Stimulated activated CD8-positive, alpha-beta memory T cell treated with anti-CD3 and anti-CD28 coated beads, Interleukin-15, amount 100 ng/mL, for 48 hours (primary cell): ENCODE measurements at places on chromosomes 1 and 21.

- no peak for DNase-seq
Observed at GRCh38 chr1:22527555-22528296, 35.6 kb upstream of the EPHA8 start.

DNA sequence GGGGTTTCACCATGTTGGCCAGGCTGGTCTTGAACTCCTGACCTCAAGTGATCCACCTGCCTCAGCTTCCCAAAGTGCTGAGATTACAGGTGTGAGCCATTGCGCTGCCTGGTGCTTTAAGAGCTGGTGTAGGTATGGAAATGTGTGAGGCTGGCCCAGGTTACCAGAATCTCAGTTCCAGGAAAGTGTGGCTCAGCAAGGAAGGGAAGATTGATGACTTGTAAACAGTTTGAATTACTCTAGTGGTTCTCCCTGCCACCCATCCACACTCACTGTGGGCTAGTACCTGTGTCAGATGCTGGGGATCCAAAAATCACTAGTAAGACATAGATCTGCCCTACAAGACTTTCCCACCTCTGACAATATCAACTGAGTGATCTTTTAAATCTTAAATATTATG lies 34.5 kb upstream of the SLC35D1 start:
- no peak for DNase-seq

GRCh38 chr1:66403007-66403731 lies 130.8 kb upstream of the SGIP1 start:
- DNase-seq, result no peak

GRCh38 chr21:43302062-43302700 lies 124.8 kb downstream of the SIK1 start:
- no peak for DNase-seq

DNA sequence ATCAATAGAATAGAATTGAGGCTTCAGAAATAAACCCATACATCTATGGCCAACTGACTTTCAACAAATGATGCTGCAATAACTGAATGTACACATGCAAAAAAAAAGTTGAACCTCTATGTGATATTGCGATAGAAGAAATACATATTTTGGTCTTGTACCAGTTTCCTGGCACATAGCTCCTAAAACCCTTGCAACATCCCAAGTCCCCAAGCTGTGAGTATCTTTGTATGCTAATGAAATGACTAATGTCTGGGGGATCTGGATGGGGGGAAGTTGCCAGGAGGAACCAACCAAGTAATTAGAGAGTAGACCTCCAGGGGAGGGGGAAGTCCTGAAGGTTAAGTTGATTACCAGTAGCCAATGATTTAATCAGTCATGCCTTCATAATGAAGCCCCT lies 24.4 kb downstream of the BLZF1 start:
- no peak for DNase-seq

GRCh38 chr1:199460933-199461332 lies 566.6 kb upstream of the NR5A2 start:
- no peak for DNase-seq
